RPMI8226 (cell line): ENCODE measurements at places on chromosomes 12 and 14.

DNA sequence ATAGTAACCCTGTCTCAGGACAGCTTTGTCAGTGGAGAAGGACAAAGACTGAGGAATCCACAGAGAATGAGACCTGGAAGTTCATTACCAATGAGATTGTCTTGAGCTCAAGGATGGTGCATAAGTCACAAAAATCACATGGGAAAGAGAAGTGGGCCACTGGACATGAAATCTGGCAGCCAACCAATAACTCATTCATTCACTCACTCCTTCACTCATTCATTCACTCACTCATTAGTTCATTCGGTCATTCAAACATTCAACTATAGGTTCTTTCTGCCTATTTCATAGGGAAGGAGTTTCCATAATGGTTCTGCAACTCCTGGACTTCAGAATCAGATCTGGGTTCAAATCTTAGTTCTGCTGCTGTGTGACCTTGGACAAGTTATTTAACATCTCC lies 18.2 kb upstream of the WSCD2 start:
- no peak for DNase-seq

- no peak for DNase-seq
Measured at GRCh38 chr14:77406086-77406485, 17.2 kb downstream of the NOXRED1 start.

- DNase-seq = no peak
Measured at GRCh38 chr12:132404435-132404855, 75.1 kb upstream of the GALNT9 start.

GRCh38 chr12:41288142-41288811 lies 100.2 kb downstream of the PDZRN4 start:
- no peak for DNase-seq

DNA sequence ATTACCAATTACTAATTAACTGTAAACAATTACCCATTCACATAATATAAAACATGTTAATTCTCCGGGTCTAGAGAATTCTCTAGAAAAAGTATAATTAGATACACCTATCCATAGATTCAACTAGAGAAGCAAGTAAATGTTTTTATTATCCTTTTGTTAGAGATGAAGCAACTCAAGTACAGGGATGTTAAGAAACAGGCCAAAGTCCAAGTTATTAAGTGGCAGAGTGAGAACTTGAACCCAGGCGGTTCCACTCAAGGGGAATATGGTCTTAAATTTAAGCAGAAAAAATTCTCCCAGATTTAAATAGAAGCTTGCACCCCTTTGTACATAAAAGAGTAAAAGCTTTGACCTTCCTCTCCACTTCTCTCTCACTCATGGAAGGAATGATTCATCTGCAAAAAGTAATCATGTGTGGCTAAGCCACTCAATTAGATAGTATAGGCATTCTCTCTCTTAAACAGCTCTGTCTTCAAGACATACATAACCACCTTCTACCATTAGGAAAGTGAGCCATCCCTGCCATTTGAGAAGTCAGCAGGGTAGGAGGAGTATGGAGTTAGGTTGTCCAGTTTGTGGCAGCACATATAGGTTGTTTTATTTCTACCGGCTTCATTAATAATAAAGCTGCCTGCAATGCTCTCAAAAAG lies 34.1 kb downstream of the ERGIC2 start:
- DNase-seq = no peak

DNA sequence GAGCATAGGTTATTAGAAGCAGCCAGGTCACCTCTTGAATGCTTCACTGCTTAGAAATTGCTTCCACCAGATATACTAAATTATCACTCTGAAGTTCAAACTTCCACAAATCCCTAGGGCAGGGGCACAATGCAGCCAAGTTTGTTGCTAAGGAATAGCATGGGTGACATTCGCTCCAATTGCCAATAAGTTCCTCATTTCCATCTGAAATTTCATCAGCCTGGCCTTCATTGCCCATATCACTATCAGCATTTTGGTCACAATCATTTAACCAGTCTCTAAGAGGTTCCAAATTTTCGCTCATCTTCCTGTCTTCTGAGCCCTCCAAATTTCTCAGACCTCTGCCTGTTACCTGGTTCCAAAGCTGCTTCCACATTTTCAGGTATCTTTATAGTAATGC lies 356.1 kb downstream of the DAD1 start:
- no peak for DNase-seq

GRCh38 chr12:56718149-56718548 lies 7.0 kb downstream of the NACA start:
- no peak for DNase-seq

DNA sequence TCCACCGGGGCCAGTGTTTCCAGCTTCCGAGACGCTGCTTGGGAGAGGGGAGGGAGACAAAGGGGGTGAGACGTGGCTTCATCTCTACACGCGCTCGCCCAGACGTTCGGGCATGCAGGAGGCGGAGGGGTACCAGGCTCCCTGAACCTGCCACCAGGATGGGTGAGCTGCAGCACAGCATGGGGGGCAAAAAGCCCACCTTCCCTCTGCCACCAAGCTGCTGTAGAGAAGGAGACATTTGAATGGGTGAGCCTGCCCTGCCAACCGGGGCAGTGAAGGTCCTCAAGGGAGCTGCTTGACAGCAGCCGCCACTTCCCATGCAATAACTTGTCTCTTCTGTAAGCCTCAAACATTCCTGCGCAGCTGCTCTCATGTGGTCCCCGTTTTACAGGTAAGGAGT lies 78.4 kb upstream of the DICER1 start:
- DNase-seq = no peak

GRCh38 chr12:114092981-114093380 lies 126.9 kb upstream of the RBM19 start:
- no peak for DNase-seq

DNA sequence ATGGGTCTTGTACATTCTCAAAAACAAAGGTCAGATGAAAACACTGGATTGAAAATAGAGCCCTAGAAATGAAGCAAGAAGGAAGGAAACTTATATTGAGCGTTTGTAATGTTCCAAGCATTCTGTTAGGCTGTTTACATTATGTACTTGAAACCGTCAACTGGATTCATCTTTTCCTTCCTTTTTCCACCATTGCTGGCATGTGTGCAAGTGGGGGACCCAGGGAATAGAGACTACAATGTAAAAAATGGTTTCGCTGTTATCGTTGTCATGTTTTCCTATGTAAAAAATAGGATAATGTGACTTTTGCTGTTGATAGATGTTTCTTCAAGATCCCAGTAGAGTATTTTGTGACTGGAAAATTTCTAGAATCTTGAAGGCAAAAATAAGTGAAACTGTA lies 913.2 kb downstream of the NRXN3 start:
- no peak for DNase-seq

GRCh38 chr14:77601846-77602619 lies 14.4 kb downstream of the SPTLC2 start:
- no peak for DNase-seq

DNA sequence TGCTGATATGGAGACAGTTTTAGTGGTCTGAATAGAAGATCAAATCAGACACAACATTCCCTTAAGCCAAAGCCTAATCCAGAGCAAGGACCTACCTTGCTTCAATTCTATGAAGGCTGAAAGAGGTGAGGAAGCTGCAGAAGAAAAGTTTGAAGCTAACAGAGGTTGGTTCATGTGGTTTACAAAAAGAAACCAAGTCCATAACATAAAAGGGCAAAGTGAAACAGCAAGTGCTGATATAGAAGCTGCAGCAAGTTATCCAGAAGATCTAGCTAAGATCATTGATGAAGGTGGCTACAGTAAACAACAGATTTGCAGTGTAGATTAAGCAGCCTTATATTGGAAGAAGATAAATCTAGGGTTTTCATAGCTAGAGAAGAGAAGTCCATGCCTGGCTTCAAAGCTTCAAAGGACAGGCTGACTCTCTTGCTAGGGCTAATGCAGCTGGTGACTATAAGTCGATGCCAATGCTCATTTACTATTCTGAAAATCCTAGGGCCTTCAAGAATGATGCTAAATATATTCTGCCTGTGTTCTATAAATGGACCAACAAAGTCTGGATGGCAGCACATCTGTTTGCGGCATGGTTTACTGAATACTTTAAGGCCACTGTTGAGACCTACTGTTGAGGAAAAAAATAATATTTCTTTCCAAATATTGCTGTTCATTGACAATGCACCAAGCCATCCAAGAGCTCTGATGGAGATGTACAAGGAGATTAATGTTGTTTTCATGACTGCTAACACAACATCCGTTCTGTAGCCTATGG lies 361.0 kb downstream of the DPF3 start:
- no peak for DNase-seq

DNA sequence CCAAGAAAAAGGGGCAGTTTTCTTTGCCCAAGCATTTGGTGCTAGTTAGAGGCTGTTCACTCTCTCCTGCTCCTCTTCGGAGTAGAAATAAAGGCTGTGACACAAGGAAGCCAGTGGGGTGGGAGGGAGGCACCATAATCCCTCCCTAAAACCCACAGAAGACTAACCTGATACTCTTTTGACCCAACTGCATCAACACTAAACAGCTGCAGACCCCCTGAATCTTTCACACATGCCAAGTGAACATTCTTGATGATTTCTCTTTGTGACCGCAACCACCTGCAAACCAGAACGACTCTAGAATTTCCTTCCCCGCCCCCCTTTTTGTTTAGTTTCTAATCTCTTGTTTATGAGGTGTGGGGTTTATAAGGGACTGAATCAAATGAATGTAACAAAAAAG lies 175.8 kb upstream of the BCL2L14 start:
- no peak for DNase-seq

DNA sequence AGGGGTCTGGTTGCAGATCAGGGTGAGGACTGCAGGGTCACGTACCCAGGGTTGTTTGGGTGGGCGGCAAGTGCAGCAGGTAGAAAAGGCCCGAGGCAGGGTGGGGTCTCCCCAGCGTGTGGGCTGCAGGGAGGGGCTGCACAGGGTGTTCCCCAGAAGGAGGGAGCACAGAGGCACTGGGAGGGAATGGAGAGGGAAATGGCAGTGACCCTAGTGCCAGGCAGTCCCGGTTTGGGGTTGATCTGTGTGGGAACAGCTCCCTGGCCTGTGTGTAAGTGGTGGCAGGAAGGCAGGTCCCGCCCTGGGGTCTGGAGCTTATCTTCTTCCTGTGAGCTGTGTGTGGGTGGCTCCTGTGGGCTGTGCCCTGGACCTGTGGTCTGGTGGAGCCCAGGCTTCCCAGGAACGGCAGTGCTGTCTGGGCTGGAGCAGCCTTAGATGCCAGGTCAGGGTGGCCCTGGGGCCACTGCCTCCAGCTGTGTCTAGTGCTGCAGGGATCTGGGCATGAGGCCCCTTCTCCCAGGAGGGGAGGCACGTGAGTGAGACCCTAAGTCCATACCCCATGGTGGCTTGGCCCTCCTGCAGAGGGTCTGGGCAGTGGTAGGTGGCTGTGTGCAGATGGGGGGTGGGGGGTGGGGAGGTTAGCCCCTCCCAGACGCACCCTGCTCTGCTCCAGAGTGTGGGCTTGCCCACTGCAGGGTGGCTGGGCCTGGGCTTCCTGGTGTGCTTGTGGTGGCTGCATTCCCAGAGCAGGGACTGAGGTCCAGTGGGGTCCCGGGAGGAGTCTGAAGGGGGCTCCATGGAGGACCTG lies 363.5 kb downstream of the TMEM121 start:
- no peak for DNase-seq

GRCh38 chr12:62766496-62766895 lies 168.5 kb downstream of the PPM1H start:
- DNase-seq = no peak

- no peak for DNase-seq
Measured at GRCh38 chr14:74942608-74943007, 12.8 kb downstream of the PGF start.

DNA sequence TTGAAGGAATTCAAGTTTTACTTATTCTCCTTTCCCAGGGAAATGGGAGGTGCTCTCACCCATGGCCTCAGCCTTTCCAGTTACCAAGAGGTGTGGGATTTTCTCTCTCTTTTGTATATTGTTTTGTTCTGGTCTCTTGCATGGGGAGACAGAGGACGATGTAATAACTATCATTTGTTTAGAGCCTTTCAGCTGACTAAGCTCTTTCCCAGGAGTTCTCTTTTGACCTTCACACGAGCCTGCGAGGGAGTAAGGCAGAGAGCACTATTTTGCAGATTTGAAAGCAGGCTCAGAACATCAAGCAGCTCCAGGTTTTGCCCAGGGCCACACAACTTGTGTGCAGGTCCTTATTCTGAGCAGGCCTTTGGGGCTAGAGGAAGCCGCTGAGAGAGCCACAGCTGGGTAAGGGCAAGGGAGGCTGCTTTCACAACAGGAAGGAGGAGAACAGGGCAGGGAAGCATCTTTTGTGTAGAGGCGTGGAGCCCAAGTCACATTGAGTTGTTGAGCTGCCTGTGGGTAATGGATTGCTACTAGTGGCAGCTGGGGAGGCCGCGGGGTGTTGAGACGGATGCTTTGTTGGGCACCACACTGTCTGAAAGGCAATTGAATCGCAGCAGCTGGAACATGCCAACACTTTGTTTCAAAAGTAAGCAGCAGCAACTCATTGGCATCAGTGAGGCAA lies 116.2 kb downstream of the PRMT8 start:
- DNase-seq = no peak

GRCh38 chr14:99425272-99425681 lies 55.4 kb downstream of the SETD3 start:
- peak; percentile 16 for DNase-seq
